ENCODE measurements at places on chromosomes 7 and 10.

GRCh38 chr7:70886547-70886946 lies 245.4 kb upstream of the GALNT17 start:
- no peak for DNase-seq

DNA sequence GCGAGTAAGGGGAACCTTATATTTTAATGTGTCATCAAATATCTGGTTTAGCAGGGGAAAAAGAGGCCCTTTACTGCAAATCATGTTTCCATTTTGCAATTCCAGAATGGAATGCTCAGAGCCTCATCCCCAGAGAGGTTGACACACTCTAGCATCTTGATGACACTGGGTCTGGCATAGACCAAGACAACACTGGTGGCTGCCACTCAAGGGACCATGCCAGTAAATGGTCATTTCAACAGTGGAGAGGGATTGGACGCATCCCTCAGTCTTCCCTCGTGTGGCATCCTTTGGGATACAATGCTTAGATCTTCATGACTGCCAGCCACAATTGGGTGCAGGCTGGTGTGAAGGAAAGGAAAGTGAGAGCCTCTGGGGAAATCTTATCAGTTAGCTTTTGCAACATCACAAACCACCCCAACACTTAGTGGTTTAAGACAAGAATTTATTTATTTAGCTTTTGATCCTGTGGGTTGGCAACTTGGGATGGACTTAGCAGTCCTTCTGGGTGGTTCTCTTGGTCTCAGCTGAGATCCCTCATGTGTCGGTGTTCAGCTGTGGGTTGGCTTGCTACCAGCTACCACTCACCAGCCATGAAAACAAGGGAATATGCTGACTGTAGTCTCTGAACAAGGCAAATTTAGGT lies 21.6 kb downstream of the TACC2 start:
- no peak for DNase-seq

DNA sequence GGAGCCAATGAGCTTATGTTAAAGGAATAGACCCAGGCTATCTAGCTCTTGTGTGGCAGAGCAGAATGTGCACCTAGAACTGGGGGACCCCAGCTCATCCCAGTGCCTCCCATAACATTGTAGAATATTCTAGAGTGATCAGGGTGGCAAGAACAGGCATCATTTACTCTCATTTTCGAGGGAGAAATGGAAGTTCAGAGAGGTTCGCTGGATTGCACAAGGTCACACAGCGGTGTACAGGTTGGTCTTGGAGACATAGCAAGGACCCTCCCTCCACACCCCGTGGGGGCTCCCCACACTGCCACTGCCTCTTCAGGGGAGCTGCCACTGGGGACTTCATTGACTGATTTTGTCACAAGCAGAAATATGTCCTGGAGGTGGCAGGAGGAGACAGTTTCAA lies 8.9 kb downstream of the MUC12 start:
- DNase-seq = no peak

GRCh38 chr7:133061357-133061756 lies 20.5 kb downstream of the CHCHD3 start:
- no peak for DNase-seq

DNA sequence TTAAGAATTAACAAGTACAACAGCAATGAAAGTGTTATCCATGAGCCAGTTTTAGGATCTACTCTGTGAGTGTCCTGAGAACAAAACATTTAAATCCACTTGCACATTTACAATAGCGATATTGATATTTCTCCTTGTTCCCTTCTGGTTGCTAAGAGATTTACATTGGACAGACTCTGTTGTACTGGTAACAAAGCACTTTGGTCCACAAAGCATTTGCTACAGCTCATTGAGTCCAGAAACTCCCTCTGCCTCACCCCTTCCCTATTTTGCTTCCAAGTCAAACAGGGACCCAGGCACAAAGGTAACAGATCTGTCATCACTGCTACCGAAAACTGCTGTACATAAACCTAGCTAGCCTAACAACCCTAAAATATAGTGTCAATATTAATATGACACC lies 2.1 kb downstream of the ANK3 start:
- no peak for DNase-seq

DNA sequence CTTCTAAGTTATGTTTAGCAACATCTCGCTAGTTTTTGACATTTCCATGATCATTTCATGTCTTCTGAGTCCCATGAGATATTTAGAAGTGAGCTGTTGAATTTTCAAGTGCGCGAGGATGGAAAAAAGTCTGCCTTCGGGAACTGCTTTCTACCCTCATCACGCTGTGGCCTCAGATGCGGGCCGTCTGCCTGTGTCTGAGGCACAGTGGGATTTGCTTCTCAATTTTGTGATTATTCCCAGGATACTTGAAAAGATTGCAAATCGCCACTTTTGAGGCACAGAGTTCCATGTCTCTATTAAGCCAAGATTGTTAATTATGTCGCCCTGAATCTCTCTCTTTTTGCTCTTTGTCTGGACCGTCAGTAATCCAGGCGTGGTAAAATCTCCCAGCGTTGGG lies 30.8 kb upstream of the NKX6-2 start:
- no peak for DNase-seq

GRCh38 chr7:28297801-28298459 lies 114.4 kb upstream of the CREB5 start:
- no peak for DNase-seq

GRCh38 chr10:78165617-78166016 lies 132.0 kb downstream of the RPS24 start:
- no peak for DNase-seq

GRCh38 chr7:142685877-142686508 lies 63.3 kb upstream of the PRSS1 start:
- DNase-seq = no peak

DNA sequence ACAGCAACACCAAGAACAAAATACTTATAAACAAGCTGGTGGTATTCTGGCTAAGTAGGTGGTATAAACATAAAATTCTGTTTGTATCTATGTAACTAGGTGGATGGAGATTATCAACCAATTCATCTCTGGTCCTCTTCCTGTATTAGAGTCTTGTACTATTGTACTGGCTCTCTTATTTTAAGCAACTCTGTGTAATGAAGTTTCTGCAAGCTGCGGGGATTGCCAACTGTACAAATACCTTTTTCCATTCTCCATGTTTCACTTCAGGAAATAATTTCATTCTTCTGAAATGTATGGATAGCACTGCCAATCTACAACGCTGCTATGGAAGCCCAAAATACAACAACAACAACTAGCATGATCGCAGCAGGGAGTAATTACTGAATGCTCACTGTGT lies 44.8 kb downstream of the JAZF1 start:
- DNase-seq = no peak

DNA sequence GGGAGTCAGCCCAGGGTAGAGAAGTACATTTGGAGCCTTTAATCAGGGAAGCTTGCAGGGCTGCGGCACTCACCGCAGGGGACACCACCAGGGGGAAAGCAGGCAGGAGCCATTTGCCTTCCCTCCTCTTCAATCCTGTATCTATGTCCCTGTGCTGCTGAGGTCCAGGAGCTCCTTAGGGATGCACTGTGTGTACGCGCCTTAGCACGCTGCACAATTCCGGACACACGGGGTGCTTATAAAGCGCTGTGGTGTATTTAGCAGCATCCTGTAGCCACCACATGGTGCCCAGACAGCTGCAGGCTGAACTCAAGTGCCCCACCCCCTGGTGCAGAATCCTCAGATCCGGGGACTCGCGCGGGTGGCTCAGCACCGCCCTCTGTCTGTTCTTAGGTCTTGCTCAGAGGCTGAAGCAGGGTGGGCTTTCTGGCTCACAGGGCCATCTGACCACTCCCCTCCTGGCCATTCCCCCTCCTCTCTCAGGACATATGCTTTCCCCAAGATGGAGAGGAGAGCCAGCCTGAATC lies 421.4 kb downstream of the SDK1 start:
- no peak for DNase-seq

- no peak for DNase-seq
These were observed 39.2 kb downstream of the EEPD1 start for GRCh38 chr7:36192053-36192824.

GRCh38 chr7:24630596-24630995 lies 57.3 kb downstream of the PALS2 start:
- DNase-seq = no peak

GRCh38 chr10:100817268-100817839 lies 72.0 kb downstream of the PAX2 start:
- DNase-seq = no peak

GRCh38 chr7:1246160-1246870 lies 13.6 kb downstream of the UNCX start:
- DNase-seq = no peak

- DNase-seq = no peak
These were observed 17.1 kb downstream of the COL13A1 start for GRCh38 chr10:69818676-69819239.

DNA sequence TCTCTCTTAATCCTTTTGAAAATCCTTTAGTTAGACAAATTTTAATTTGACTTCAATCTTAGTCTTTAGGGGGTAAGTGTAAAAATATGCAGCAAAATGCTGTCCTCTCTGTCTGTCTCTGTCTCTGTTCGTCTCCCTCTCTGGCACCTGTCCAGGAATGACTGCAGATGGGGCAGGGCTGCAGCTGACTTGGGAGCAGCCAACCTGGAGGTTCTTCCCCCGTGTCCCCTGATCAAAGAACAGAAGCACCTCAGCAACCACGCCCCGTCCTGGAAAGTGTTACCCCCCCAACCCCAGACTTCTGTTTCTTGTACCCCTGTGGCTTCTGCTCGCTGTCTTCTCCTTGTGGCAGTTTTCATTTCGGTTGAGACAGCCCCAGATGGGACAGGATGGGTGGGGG lies 141.6 kb upstream of the NPS start:
- DNase-seq = no peak

- DNase-seq = no peak
These were observed 56.3 kb upstream of the LBX1 start for GRCh38 chr10:101285519-101286070.

DNA sequence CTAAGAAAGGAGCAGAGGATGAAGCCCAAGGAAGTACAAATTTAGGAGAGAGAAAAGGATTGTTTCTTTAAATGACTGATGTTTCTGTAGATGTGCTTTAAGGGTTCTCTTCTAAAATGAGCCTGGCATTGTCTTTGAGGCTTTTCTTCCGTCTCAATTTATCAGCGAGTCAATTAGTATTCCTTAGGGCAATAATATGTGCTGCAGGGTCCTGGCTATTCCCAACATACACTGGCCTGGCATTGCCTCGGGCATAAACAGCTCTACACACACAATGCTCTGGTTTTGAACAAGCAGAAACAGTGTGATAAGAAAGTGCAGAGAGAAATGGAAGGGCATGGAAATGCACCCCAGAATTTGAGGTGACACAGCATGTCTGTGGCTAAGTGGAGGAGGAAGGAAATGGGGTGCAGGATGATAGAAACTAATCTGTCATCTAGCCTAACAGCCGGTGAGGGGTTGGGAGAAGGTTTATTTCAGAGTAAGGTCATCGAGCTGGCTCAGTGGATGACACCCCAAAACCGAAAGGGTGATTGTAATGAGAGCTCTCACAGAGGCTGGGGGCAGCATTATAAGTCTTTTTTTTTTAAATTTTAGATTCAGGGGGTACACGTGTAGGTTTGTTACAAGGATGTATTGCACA lies 67.5 kb upstream of the ARHGAP21 start:
- no peak for DNase-seq

DNA sequence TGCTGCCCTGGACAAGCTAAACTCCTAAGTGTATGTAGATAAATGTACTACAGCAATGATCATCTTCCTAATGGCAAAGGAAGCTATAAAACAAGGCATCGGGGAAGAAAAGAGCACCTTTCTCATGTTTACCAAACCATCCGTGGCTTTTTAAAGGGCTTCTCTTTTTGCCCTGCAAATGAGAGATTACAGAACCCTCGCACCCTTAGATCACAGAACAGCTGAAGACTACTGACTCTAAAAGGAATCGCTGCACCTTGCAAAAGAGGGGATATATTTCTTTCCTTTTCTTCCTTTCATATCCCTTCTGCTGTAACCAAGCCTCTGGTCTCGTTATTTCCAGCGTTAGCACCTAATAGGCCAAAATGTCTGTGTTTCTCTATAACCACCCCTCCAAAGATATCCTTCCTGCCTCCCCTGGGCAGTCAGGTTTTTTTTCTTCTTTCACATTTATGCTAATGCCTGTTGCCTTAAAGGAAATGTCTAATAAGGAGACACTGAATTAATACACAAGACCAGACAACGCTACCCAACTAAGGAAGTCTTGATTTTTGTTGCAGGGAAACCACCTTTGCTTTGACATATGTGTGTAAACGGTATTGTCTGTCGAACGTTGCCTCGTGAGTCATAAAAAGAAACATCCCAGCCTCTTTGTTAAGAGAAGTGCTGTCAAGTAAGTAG lies 10.5 kb downstream of the ST8SIA6 start:
- no peak for DNase-seq

DNA sequence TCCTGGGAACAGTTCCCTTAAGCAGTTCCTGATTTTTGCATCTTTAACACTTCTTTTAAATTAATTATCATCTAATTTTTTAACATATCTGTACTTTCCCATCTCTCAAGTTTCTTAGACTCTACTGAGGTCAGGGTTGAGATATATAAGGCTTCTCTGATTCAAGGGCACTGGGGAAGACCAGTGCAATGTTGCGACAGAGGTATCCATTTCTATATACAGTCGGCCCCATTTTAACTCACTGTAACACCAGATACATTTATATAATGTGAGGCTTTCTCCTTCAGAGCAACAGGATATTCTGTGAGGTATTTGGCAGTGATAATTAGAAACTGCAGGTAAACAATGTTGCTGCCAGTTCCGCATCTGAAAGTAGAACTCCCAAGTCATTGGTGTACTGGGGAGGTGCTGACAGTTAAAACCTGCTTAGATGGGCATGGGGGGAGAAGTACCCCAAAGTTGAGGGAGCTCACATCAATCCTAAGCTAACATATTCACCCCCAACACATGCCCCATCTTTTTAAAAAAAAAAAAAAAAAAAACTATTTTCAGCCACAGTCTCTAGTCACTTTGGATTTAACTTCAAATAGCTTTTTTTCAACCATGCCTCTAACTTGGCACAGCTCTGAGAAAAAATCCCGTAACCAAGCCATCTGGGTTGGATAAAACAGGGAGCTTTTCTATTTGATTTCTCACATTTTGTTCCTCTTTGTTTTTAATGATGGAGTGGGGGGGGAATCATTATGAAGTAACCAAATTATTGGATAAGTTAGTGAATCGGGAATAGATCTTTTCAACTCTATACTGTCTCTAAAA lies 62.9 kb downstream of the REEP3 start:
- DNase-seq = no peak

- no peak for DNase-seq
These were observed 26.1 kb upstream of the SNX10 start for GRCh38 chr7:26265499-26266075.
